ENCODE measurements at places on chromosomes 3 and 15. TPM values are rescaled to one million over a fixed set of nuclear protein-coding genes. Genes with fewer than 3 reads are reported as not detected.

The CADPS gene
- total RNA-seq, result not detected

The KIF23 gene
- 4.4 TPM for total RNA-seq

The SIN3A gene
- 34.9 TPM for total RNA-seq

The MEGF11 gene
- total RNA-seq, result 0.38 TPM

The RBM15B gene
- total RNA-seq, result 32.3 TPM

The CEMIP gene
- 0.51 TPM for total RNA-seq

The OR4M2 gene
- total RNA-seq, result not detected

The AHSG gene
- total RNA-seq, result not detected

The KLHL40 gene
- not detected for total RNA-seq

The TMCC1 gene
- 12.5 TPM for total RNA-seq

The SUMF1 gene
- 47.1 TPM for total RNA-seq

The SLC22A14 gene
- total RNA-seq, result 0.16 TPM

The SMCO1 gene
- total RNA-seq, result not detected

The MAP2K5 gene
- 4.2 TPM for total RNA-seq

The XCR1 gene
- not detected for total RNA-seq

The ABHD10 gene
- total RNA-seq, result 29.0 TPM

The CILP gene
- total RNA-seq, result not detected

The CGNL1 gene
- 45.4 TPM for total RNA-seq

The POPDC2 gene
- total RNA-seq, result under 0.01 TPM

The TMC3 gene
- not detected for total RNA-seq

The TNIK gene
- 18.4 TPM for total RNA-seq

The FAM3D gene
- total RNA-seq, result not detected

The BNC1 gene
- 15.3 TPM for total RNA-seq

The CAPN7 gene
- total RNA-seq, result 13.0 TPM

The ECE2 gene
- total RNA-seq, result not detected

The DPH6 gene
- 5.1 TPM for total RNA-seq

The GABRR3 gene
- total RNA-seq, result not detected

The CPN2 gene
- not detected for total RNA-seq

The SCN11A gene
- not detected for total RNA-seq

The CLSTN2 gene
- total RNA-seq, result 92.3 TPM

The DBR1 gene
- 11.7 TPM for total RNA-seq

The CLDN18 gene
- total RNA-seq, result not detected

The CYP8B1 gene
- total RNA-seq, result not detected

The DUOX2 gene
- not detected for total RNA-seq

The IL17RD gene
- 31.3 TPM for total RNA-seq

The LMAN1L gene
- total RNA-seq, result not detected

The GNAT1 gene
- total RNA-seq, result not detected

The TRH gene
- total RNA-seq, result not detected

The MFGE8 gene
- 339 TPM for total RNA-seq

The SLC2A2 gene
- total RNA-seq, result 1.9 TPM

The STRIT1 gene
- not detected for total RNA-seq

The CYP19A1 gene
- total RNA-seq, result not detected

The RETNLB gene
- total RNA-seq, result not detected

The SENP8 gene
- total RNA-seq, result 1.1 TPM

The ZMYND10 gene
- total RNA-seq, result 3.9 TPM

The TMEM158 gene
- 20.9 TPM for total RNA-seq

The GATA2 gene
- 2.1 TPM for total RNA-seq

The SLCO2A1 gene
- total RNA-seq, result 2.4 TPM

The IL17RC gene
- 59.3 TPM for total RNA-seq

The TICRR gene
- 0.89 TPM for total RNA-seq

The USP13 gene
- 6.5 TPM for total RNA-seq

The RARRES1 gene
- total RNA-seq, result 2.3 TPM

The PDCD10 gene
- total RNA-seq, result 43.5 TPM

The SLC24A5 gene
- total RNA-seq, result not detected
